ENCODE measurements at places on chromosomes 13 and 19.
A peak's percentile ranks its signal among the peaks of the same experiment; 100 is the strongest.

DNA sequence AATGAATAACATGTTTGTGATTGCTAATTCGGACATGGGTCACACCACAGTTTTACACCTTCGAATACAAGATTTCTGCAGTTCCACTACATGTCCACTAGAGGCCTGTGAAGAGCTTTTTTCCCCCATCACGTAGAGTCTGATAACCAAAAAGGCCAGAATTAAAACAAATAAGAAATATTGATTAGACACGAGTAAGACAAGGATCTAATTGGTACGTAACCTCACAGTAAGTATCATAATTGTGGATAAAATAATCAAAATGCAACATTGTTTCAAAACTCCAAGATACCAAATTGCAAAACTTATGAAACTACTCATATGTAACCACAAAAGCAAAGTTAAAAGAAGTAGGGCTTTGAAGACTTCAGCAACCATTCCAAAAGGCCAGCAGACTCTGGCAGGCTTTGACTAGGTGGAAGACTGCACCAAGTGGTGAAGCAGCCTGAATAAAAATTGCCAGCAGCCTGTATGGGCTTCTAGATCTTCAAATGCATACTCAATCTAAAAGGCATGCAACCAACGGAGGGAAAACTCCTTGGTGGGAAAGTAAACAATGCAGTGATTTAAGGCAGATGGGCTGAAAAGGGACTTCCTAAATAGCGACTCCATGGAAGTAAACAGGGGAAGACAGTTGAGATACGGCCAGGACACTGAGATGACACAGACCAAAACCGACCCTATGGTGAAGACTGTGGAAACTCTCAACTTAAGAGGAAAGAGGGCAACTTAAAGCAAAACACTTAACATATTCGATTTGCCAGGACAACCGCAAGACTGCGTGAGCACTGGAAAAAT lies 56.7 kb downstream of the STARD13 start:
- no peak for DNase-seq

GRCh38 chr13:102930566-102930965 lies 84.7 kb downstream of the ERCC5 start:
- no peak for DNase-seq

GRCh38 chr19:52742516-52742915 lies 7.7 kb upstream of the ZNF611 start:
- no peak for DNase-seq

GRCh38 chr19:35641515-35642151 lies at the start of gene ETV2:
Gene ETV2, plus strand, starts transcription at chr19:35641745. Its CDS starts 716 bp downstream, at chr19:35642461.
- DNase-seq = no peak

DNA sequence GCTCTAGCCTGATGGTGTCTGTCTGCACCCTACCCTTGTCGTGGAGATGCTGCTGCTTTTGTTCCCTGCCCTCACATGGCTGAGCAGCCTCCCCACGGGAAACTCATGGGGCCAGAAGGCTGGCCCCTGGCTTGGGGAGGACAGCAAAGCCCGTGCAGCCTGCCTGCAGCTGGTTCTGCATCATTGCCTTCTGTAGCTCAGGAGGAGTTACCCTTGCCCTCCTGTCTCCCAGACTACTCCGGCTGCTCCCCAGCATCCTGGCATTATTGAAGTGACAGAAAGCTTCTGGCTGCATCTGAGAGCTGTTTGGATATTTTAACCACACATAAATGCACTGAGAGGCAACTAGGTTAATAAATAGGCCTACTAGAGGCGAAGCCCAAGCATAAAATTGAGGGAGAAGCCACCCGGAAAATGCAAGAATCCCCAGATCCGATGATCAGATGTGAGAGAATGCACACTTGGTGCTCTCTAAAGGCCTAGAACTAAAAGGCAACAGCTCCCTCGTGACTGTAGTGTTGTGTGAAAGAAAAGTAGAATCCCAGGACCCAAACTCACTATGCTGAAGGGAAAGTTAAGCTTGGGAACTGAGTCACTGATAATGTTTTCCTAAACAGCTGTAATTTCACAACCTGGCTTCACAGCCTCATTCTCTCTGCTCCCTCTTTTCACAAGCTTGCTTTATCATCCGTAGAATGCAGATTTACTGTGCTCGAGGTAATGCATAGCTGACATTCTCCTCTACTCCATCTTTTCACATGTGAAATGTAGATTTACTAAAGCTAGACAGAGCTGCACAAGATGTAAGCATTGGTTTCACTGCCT lies 110.8 kb downstream of the TNFRSF19 start:
- DNase-seq = no peak

- peak; percentile 73 for DNase-seq
Measured at GRCh38 chr19:13155472-13156359, 5.5 kb downstream of the IER2 start.

DNA sequence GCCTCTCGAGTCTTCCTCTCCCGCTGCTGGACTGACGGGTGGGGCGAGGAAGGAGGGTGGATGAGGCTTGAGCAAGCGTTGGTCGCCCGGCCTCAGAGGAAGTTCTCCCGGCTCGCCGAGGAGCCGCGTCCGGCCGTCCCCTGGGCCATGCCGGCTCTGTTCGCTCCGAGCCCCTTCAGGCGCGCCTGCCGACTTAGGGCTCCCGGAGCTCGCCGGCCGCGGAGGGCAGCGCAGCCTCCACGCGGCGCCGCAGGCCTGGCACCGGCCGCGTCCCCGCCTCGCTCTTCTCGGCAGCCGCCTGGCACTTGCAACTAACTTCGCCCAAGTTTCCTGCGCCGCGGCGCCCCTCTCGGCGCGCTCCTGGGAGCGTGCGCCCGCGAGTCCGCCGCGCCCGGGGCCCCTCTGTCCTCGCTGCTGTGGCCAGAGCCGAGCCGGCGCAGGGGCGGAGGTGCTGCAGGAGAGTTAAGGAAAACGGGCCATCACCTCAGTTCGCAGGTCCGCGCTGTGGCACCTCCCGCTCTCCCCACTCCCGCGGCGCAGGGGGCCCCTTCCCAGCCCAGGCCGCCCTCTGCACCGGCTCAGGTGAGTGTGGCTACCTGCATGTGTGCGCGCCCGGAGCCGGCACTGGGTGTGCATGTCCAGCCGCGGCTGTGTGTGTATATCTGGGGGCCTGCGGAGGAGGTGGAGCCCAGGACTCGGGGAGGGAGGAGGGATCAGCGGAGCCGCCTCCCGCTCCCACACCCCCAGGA lies 641 bp upstream of the SOX21 start:
- DNase-seq = no peak

DNA sequence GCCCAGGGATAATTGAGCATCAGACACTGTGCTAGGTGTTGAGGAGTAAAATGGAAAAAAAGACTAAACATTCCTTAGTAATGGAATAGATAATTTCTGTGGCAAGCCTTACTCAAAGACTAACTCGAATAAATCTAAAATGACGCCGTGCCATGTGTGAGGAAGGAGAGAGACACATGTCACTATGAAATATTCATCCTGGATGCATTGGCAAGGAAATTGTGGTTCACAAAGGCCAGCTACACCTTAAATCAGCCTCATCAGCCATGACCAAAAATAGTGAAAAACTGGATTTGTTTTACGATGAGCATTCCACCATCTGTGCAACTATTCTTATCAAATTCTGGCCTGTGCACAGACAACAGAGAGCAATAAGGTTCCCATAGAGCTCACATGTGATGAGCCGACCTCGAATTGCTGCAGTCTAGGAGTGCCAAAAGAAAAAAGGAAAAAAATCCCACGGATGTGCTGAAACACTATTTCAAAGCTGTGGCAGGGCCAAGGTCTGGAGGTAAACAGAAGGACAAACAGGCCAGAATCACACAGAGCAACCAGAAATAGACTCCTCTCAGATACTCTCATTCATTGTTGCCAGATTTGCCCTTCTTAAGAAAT lies 505.7 kb downstream of the EFNB2 start:
- no peak for DNase-seq

- DNase-seq = no peak
Measured at GRCh38 chr19:36527873-36528193, 238 bp downstream of the ZNF260 start.

GRCh38 chr13:27117952-27118351 lies 53.7 kb downstream of the USP12 start:
- DNase-seq = no peak

- no peak for DNase-seq
Measured at GRCh38 chr13:79398915-79399314, 7.1 kb downstream of the RBM26 start.

GRCh38 chr13:20901668-20902437 lies 693 bp downstream of the XPO4 start:
- DNase-seq = no peak

GRCh38 chr19:48784527-48784926 lies 26.3 kb downstream of the BCAT2 start:
- no peak for DNase-seq

DNA sequence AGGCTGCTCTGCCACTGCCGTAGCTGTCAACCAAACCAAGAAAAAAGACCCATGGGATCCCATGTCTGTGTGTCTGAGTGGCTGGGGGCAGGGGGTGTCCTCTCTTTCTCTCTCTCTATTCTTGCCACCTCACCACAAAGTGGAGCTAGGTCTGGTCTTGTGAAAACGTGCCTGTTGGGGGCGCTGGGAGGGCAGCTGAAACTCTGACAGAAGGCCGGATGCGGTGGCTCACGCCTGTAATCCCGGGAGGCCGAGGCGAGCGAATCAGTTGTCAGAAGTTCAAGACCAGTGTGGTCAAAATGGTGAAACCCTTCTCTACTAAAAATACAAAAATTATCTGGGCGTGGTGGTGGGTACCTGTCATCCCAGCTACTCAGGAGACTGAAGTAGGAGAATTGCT lies 29.2 kb downstream of the ZNF146 start:
- no peak for DNase-seq

DNA sequence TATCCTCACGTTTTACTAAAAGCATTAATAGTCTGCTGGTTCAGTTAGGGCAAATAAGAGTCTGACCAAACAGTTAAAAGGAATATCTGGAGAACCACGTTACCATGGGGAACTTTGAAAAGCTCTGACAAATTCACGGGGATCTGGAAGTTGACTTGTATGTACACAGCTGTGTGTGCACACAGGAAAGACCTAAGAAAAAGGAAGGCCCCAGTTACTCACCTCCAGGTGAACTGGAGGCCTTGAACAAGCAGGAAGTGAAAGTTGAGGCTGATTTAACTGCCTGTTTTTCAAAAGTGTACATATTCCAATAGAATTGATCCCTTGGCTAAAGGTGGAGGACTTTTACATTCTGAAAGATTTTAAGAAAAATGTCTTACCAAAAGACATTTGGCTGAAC lies 1891.6 kb upstream of the PCDH20 start:
- no peak for DNase-seq

DNA sequence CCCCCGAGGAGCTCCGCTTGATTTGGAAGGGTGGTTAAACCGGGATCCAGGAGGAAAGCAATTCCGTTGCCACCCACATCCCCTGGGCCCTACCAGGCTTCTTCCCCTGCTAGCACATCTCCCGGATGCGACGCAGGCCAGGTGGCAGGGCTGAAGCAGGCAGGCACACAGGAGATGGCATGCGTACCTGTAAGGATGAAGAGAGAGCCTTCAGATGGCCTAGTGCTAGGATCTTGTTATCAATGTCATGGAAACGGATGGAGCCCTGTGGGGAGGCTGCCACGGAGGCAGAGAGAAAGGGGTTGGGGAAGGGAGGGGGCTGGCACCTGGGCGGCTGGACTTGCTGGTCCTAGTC lies 8.5 kb upstream of the SOX1 start:
- DNase-seq = no peak

DNA sequence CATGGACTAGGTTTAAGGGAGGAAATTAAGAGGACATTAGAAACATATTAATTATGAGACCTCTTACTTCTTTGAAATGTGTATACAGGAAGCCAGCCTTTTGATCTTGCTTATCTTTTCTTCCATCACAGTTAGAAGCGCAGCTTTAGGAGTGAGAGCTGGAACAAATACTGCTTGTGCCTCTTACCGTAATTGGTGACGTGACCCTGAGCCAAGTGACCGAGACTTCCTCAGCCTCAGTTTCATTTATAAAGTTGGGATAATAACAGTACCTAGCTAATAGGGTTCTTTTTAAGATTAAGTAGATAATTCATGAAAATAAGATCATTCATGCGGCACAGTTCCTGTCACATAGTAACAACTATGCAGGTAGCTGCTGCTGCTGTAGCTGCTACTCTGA lies 18.5 kb downstream of the FREM2 start:
- no peak for DNase-seq

- no peak for DNase-seq
Measured at GRCh38 chr13:79987761-79988160, 353.2 kb downstream of the SPRY2 start.

DNA sequence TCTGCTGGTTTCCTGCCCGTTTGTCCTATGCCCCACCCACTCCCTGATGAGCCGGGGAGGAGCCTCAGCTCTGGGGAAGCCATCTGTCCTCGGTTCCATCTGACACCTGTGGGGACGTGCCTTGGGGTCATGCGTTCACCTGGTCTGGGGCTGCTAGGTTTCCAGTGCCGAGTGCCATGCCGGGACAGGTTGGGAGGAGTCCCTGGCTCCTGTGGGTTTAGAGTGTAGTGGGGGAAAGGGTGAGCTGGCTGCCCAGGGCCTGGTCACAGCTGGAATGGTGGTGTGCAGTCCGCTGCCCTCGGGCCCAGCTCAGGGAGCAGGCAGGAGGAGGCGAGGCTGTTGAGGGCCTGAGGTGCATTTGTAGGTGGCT lies 2.5 kb downstream of the KDM4B start:
- no peak for DNase-seq

DNA sequence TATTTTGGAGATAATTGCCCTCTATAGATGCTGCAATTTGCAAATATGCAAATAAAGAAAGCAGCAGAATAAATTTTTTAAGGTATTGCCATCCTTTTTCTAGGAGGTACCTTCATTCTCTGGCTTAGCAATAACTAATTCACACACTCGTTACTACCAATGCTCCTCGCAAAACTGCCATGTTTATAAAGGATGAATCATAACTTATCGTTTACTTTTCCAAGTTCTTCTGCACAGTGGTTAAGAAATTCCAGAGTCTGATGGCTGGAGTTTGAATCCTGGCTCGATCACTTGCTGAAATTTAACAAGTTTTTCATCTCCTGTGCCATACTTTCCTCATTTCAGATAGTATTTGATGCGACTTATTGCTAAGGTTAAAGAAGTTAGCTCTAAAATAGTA lies 708.6 kb upstream of the KLHL1 start:
- DNase-seq = no peak

DNA sequence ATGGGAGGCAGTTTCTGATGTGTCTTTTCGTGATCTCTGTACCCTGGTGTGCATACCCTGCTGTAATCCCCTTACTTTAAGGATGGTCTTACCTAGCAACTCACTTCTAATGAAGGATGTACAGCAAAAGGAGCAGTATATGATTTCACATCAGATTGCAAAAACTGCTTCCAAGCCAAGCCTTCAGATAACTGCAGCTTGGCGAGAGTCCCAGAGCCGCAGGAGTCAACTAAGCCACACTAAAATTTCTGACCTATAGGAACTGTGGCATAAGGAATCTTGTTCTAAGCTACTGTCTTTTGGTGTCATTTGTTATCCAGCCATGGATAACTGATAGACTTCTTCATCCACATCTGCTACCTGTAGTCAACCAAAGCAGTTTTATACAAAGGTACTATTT lies 496.7 kb downstream of the GPC6 start:
- DNase-seq = no peak

- no peak for DNase-seq
Measured at GRCh38 chr13:66506979-66507378, 723.2 kb downstream of the PCDH9 start.

- no peak for DNase-seq
Measured at GRCh38 chr19:5563935-5564612, 3.7 kb downstream of the TINCR start.

GRCh38 chr19:4555657-4556561 lies 3.6 kb downstream of the SEMA6B start:
- no peak for DNase-seq

- no peak for DNase-seq
Measured at GRCh38 chr19:47446534-47447469, 24.9 kb downstream of the SLC8A2 start.

All from activated T-helper 1 cell treated with Interleukin-2 at 50 U/mL for 16 hours (primary cell).